Left ventricle myocardium inferior (tissue), 1 donor: ENCODE measurements at places on chromosomes 11 and 22. TPM values are rescaled to one million over a fixed set of nuclear protein-coding genes. Genes with fewer than 3 reads are reported as not detected.

HOATZ gene
- total RNA-seq, result not detected

PHF21B gene
- total RNA-seq, result 0.69 TPM

ACR gene
- total RNA-seq, result 0.30 TPM

SCUBE1 gene
- total RNA-seq, result 0.14 TPM

ROM1 gene
- total RNA-seq, result 2.0 TPM

CHRM1 gene
- not detected for total RNA-seq

SIPA1 gene
- total RNA-seq, result 21.0 TPM

LRRC32 gene
- 35.1 TPM for total RNA-seq

OR51B2 gene
- total RNA-seq, result not detected

KRTAP5-8 gene
- not detected for total RNA-seq

PRRG4 gene
- 0.33 TPM for total RNA-seq

ARL2 gene
- total RNA-seq, result 128 TPM

SUSD2 gene
- total RNA-seq, result 3.2 TPM

GAS2 gene
- total RNA-seq, result 15.9 TPM

ESAM gene
- 40.0 TPM for total RNA-seq

ASPHD2 gene
- 0.11 TPM for total RNA-seq

CCDC117 gene
- total RNA-seq, result 10.1 TPM

SIK3 gene
- 36.3 TPM for total RNA-seq

IGLL5 gene
- total RNA-seq, result 0.47 TPM

EXPH5 gene
- 0.88 TPM for total RNA-seq

MGAT3 gene
- 3.2 TPM for total RNA-seq

SCGB1A1 gene
- total RNA-seq, result not detected

KDM4D gene
- 0.69 TPM for total RNA-seq

CDC42BPG gene
- 1.1 TPM for total RNA-seq

KCTD14 gene
- 0.16 TPM for total RNA-seq

OR10D3 gene
- total RNA-seq, result not detected

CABP7 gene
- not detected for total RNA-seq

UEVLD gene
- total RNA-seq, result 17.7 TPM

SCGB2A2 gene
- not detected for total RNA-seq

CDC42EP1 gene
- total RNA-seq, result 17.7 TPM

DSCAML1 gene
- total RNA-seq, result 0.19 TPM

DYNC2H1 gene
- total RNA-seq, result 5.4 TPM
